ENCODE measurements at places on chromosomes 13 and 19.

DNA sequence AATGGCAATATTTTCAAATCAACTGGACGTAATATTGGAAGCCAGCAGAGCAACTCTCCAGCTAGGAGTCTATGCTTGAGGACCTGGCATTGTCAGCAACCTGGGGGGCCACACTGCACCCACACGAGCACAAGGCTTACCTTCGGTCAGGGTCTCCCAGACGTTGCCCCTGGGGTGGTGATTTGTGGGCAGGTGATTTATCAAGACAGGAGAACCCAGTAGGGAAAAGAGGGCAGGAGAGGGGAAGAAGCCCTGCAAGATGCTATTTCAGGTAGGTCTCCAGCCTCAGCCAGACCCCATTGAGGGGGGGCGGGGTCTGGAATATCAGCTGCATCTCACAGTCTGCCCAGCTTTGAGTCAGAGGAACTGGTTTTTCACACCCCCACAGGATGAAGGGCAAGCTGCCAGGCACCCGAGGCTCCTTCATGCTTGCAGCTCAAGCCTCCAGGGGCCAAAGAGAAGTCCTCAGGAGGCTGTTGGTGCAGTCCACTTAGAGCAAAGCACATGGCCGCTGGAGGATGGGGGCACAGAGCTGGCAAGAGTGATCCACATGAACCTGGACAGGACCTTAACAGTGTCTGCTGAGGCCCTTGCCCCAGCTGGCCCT, 80.9 kb upstream of the UQCRFS1 start:
- DNase-seq, result no peak

DNA sequence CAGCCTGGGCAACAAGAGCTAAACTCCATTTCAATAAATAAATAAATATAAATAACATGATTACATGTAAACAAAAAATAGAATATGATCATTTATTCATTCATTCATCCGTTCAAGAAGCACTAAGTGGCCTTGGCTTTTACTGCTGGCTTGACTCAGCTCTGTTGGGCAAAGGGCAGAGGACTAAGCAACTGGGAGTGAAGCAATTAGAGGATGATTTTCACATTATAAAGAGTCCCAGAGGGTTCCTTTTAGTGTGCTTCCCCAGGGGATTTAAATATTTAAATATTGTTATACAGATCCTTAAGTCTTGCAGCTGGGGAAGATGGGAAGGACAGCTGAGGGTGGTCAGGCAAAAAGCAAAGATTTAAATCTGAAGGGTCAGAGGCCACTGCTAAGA, 34.9 kb upstream of the FLT1 start:
- DNase-seq, result no peak

DNA sequence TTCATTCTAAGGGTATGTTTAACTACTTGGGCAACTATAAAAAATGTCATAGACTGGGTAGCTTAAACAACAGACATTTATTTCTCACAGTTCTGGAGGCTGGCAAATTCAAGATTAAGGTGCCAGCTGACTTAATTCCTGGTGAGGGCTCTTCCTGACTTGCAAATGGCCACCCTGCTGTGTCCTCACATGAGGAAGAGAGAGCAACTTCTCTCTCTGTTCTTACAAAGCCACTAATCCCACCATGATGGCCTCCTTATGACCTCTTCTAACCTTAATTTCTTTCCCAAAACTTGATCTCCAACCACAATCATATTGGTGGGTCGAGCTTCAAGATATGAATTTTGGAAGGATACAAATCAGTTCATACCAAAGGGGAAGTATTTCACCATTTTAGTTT, 399.0 kb downstream of the DCT start:
- no peak for DNase-seq

GRCh38 chr19:2478278-2478755, 2.4 kb downstream of the GADD45B start:
- DNase-seq, result peak; percentile 89

- no peak for DNase-seq
Observed at GRCh38 chr13:92994056-92994455, 232.6 kb upstream of the GPC6 start.

DNA sequence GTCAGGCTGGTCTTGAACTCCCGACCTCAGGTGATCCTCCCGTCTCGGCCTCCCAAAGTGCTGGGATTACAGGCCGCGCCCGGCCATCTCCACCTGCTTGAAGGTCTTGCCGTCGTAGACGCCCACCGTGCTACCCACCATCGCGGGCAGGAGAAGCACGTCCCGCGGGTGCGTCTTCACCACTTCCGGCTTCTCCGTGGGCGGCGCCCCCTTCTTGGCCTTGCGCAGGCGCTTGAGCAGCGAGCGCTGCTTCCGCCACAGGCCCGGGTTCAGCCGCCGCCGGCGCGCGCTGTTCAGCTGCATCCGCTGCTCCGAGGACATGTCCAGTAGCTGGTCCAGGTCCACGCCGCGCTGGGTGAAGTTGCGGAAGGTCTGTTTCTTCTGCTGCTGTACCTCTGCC, 21.6 kb downstream of the EFNA2 start:
- DNase-seq, result no peak

- DNase-seq, result peak; percentile 26
Observed at GRCh38 chr13:102580552-102581169, 16.1 kb upstream of the TPP2 start.

DNA sequence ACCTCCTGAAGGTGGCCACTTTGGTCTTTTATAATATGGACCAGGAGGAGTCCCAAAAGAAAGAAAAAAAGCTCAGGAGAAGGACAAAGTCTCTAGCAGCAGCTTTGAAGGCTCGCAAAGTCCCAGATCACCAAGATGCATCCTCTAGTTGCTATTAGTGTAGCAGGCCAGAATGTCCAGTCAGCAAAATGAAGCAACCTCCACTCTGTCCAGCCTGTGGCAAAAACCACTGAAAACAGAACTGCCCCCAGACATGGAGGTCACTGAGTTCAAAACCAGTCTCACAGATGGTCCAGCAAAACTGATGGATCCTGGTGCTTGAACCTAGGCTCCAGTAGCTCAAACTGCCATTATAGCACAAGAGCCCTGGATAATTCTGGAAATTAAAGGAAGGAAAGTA, 10.4 kb downstream of the LILRB4 start:
- no peak for DNase-seq

DNA sequence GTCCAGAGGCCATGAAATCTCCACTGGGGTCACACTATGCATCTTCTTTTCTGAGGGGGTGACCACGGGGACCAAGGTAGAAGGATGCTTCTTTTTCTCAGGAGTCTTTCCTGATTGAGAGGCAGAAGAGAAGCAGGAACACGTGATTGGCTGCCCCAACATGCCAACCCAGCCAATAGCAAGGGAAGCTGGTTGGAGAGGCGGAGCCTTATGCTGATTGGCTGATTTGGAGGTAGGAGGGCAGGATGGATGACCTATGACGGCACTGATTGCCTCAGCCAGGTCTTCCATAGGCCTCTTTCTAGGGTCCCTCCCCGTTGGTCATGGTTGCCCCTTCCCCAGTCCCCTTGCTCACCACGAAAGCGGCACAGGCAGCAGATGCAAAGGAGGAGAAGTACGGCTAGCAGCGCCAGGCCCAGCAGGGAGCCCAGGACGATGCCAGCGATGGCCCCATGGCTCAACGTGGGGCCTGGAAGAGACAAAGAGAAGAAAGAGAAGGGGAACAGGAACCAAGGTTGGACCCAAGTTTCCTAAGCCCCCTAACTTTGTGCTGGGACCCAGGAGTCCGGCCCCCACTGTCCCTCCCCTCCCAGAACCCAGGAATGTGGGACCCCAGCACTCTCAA, 8.0 kb downstream of the VSIG10L start:
- no peak for DNase-seq

DNA sequence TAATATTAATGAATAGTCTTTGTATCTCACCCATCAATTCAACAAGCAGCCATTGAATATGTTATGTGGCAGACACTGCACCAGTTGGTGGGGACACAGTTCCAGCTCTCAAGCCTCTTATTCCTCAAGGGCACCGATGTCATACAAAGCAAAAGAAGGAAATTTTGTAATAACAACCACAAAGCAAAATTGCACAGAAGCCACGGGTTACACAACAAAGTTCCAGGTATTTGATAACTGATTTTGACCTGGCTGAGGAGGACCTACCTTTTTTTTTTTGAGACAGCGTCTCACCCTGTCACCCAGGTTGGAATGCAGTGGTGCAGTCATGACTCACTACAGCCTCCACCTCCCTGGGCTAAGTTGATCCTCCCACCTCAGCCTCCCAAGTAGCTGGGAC, 266.7 kb downstream of the FOXO1 start:
- no peak for DNase-seq

DNA sequence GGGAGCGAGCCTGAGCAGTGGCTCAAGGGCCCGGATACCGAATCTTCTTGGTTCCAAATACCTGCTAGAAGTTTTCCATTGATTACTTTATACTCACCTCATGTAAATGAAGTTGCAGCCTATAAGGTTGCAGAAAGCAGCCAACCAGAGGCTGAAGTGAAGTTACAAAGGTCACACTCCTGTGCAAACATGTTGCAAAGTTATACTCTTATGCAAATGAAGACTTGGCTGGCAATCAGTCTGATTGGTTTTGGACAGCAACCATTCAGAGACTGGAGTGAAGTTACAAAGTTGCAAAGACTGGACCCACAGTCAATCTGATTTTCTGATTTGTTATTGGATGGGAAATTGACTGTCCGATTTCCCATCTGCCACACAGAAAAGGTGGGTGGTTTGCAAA, 152.5 kb downstream of the GGACT start:
- no peak for DNase-seq

DNA sequence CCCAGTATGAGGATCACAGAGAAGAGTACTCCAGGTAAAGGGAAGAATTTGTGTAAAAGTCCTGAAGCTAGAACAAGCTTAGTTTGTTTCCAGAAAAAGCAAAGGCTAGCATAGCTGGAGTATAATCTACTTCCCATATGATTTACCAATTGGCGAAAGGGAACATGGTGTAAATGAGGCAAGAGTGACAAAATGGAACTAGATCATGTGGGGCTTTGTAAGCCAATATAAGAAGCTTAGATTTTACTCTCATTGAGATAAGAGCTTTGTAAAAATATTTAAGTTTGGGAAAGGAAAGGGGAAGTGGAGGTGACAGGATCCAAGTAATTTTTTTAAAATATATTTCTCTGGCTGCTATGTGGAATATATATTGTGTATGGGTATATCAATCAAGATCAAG, 234.9 kb downstream of the KCTD12 start:
- no peak for DNase-seq

DNA sequence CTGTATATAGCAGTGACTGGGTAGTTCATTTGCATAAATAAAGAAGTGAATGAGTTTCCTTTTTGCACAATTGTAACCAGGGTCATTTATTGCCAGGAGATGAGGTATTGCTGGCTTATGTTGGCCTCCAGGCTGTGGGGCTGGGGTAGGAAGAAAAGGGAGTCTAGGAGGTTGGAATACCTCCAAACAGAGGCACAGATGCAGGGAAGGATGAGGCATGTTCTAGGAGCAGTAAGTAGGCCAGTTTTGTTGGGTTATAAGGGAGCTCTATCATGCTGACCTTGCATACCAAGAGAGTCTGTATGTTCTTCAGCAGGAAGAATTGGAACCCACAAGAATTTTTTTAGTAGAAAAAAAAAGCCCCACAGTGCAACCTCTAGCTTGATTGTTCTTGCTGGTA, 17.2 kb upstream of the CYSLTR2 start:
- no peak for DNase-seq

GRCh38 chr13:111629016-111629415, 308.6 kb downstream of the TEX29 start:
- no peak for DNase-seq

DNA sequence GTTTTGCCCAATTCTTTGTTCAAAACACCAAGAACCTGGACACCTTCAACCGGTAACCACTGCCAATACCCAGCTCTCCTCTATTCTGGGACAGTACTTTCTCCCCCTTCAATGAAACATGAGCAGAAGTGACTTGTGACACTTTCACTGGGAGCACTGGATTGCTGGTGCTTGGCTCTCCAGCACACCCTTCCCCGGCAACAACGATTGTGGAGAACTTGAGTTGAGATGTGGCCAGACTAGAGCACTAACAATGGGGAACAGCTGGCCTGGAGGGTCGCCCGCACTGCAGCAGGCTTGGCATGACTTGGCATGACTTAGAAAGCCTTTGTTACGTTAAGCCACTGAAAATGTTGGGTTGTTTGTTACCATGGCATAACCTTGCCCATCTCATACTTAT, 7.5 kb upstream of the B3GLCT start:
- DNase-seq, result no peak

DNA sequence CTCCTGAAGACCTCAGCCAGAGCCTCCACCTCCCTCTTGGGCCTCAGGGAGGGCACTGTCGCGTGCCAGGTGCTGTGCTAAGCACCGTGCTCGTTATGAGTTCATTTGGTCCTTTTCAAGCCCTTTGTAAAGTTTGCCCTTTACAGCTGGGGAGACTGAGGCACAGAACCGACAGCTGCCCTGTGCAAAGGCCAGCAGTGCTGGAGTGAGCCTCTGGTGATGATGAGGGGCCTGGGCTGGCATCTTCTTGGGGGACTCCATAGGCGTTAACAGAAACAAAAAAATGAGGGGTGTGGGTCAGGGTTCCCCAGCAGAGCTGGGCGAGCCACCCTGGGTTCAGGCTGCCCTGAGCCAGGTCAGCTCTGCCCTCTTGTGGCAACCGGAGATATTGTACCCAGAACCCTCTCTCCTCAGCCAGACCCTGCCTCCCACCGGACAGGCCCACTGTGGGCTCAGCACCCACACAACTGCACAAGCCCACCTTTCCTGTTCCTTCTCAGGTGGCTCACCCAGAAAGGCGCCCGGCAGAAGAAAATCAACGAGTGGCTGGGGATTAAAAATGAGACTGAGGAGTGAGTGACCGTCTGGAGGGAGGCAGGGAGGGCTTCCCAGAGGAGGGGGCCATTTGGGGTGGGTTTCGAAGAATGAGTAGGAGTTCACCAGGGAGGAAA, 5.5 kb upstream of the IFI30 start:
- DNase-seq, result no peak

- DNase-seq, result no peak
Observed at GRCh38 chr13:75417656-75418055, 64.3 kb downstream of the TBC1D4 start.

All from H4 (cell line).